Pancreas (tissue), 10 donors: ENCODE measurements at places on chromosomes 5 and 9. TPM values are rescaled to one million over a fixed set of nuclear protein-coding genes. Genes with fewer than 3 reads are reported as not detected.
A peak's percentile ranks its signal among the peaks of the same experiment; 100 is the strongest.

- no peak overlapping the region for H3K27ac ChIP-seq
- no peak overlapping the region for H3K4me3 ChIP-seq
- H3K4me1 ChIP-seq = no peaks in the 10 kb centered on the region
- no peaks in the 10 kb centered on the region for H3K36me3 ChIP-seq
- H3K27me3 ChIP-seq = no peaks in the 10 kb centered on the region
- DNase-seq = no peak
These were observed 32.9 kb upstream of the IFNK start for GRCh38 chr9:27491154-27491553.

GRCh38 chr9:105331160-105331559 is 86.7 kb downstream of the SLC44A1 start:
- H3K36me3 ChIP-seq = no peaks in the 10 kb centered on the region
- DNase-seq = no peak
- no peak overlapping the region for H3K4me3 ChIP-seq
- no peaks in the 10 kb centered on the region for H3K4me1 ChIP-seq
- H3K27ac ChIP-seq = no peak overlapping the region
- H3K27me3 ChIP-seq = no peaks in the 10 kb centered on the region

DNA sequence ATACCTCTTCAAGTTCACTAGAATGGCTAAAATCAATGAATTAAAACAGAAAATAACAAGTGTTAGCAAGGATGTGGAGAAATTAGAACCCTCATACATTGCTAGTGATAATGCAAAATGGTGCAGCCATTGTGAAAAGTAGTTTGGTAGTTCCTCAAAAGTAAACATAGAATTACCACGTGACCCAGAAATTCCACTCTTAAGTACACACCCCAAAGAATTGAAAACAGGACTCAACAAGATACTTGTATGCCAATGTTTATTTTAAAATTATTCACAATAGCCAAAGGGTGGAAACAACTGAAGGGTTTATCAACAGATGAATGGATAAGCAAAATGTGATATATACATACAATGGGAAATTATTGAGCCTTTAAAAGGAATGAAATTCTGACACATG is 70.3 kb downstream of the BARX1 start:
- H3K4me3 ChIP-seq = no peak overlapping the region
- no peak for DNase-seq
- no peaks in the 10 kb centered on the region for H3K36me3 ChIP-seq
- no peaks in the 10 kb centered on the region for H3K27me3 ChIP-seq
- no peaks in the 10 kb centered on the region for H3K4me1 ChIP-seq

- H3K27me3 ChIP-seq = no peaks in the 10 kb centered on the region
- DNase-seq = no peak
- H3K4me1 ChIP-seq = peaks cover 20% of the 10 kb centered on the region
- no peak overlapping the region for H3K4me3 ChIP-seq
These were observed 136.2 kb upstream of the TRIM32 start for GRCh38 chr9:116550696-116551436.

- no peak for DNase-seq
- H3K4me1 ChIP-seq = no peaks in the 10 kb centered on the region
- H3K27ac ChIP-seq = no peak overlapping the region
- H3K36me3 ChIP-seq = no peaks in the 10 kb centered on the region
These were observed 198.1 kb downstream of the ENC1 start for GRCh38 chr5:74442466-74442865.

GRCh38 chr9:99220011-99220410 is 1.7 kb downstream of the ALG2 start:
- H3K27me3 ChIP-seq = no peaks in the 10 kb centered on the region
- H3K4me3 ChIP-seq = peak overlapping the region; percentile 89
- DNase-seq = no peak
- H3K4me1 ChIP-seq = peaks cover 34% of the 10 kb centered on the region
- no peak overlapping the region for H3K27ac ChIP-seq

DNA sequence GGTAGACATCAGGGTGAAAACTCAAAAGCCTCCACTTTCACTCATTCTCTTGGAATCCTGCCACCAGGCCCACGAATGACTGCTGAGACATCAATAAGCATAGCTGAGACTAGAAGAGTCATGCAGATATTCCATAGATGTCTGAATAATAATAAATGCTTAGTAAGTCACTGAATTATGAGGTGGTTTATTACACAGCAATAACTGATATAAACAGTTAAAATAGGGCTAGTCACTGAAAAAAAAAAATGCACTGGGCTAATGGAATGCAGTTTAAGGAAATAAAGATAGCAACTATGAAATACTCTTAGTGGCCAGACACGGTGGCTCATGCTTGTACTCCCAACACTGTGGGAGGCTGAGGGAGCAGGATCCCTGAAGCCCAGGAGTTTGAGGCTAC is 262.8 kb upstream of the CDH6 start:
- no peaks in the 10 kb centered on the region for H3K27me3 ChIP-seq
- H3K36me3 ChIP-seq = no peaks in the 10 kb centered on the region
- H3K27ac ChIP-seq = no peak overlapping the region
- no peak for DNase-seq
- H3K4me3 ChIP-seq = no peak overlapping the region
- no peaks in the 10 kb centered on the region for H3K4me1 ChIP-seq

DNA sequence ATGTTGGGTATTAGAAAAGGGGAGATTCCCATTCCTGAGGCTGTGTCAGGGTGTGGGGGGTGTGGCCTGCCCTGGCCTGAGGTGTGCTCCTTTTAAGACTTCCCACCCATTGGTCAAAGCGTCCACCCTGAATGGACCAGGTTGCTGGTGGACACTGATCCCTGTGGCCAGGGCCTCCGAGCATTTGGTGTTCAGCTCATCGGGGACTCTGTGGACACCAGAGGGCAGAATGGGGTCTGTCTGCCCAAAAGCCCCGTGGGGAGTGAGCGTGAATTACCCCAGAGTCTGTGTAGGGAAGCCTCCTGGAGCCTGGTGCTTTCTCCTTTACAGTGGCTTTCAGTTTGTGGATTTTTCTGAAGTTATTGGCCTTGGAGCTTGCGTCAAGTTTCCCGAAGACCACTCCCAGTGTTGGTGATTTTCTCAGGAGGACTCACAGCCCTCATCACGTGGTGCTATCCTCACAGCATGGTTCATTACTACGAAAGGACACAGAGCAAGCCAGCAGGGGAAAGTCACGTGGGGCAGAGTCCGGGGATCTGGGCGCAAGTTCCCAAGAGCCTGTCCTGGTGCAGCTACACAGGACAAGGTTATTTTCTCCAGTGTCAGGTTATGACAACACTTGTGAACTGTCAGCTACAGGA is 55.5 kb downstream of the TENT4A start:
- H3K4me3 ChIP-seq = no peak overlapping the region
- peaks cover 9% of the 10 kb centered on the region for H3K4me1 ChIP-seq
- H3K27me3 ChIP-seq = no peaks in the 10 kb centered on the region
- no peak overlapping the region for H3K27ac ChIP-seq
- H3K36me3 ChIP-seq = no peaks in the 10 kb centered on the region

DNA sequence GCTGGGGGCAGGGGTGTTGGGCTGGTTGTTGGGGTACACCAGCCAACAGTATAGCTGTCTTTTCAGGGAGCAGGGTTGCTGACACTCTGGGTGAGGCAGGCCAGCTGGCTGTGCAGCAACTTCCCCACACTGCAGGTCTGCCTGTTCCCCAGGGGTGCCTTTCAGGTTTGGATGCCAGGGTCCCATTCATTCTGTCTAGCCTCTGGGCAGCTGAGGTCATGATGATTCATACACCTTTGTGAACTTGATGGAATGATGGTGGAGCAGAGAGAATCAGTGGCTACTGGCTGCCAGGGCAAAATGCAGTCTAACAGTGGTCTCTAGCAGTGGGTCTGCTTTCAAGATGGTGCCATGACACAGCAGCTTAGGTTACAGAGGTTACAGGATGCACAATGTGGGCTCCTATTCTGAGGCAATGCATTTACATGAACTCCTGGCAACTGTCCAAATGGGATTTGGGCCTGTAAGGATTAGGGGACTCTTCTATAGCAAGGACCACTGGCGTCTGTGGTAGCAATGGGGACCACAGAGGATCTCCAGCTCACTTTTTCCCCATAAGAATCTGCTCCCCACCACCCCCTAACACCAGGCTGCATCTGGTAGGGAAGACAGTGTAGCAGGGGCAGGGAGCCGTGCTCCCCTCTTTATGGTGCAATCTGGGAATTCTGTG is 103.7 kb downstream of the FEM1C start:
- DNase-seq = no peak
- H3K36me3 ChIP-seq = no peaks in the 10 kb centered on the region
- H3K27me3 ChIP-seq = no peaks in the 10 kb centered on the region
- H3K4me3 ChIP-seq = no peak overlapping the region
- no peaks in the 10 kb centered on the region for H3K4me1 ChIP-seq

DNA sequence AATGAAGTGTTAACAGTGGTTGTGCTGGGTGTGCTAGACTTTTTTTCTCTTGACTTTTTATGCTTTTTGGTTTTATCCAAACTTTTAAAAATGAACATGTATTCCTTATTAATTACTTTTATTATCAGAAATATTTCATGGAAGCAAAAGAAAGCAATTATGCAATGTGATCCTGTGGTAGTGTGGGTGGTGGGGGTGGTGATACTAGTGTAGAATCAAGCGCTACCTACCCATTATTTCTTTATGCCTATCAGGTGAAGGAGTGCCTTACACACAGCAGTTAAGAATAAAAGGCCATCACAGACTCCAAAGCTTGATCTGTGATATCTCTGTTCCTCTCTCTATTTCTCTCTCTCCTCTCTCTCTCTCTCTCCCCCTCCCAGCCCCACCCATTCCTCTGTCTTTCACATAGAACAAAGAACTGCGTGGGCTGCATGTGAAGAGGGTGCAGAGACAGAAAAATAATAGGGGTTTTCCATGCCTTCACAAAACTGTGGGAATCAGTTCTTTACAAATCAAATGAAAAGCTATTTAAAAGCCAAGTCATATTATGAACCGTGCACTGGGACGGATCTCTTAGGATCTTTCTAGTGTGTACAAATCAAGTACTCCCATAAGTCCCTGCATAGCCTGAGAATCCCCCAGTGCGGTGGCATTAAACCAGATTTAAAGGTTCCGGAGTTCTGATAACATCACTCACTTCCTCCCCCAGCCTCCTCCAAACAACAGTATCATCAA is 351.2 kb downstream of the RAB3C start:
- H3K27ac ChIP-seq = no peak overlapping the region
- H3K4me3 ChIP-seq = no peak overlapping the region
- no peaks in the 10 kb centered on the region for H3K27me3 ChIP-seq
- no peaks in the 10 kb centered on the region for H3K4me1 ChIP-seq

DNA sequence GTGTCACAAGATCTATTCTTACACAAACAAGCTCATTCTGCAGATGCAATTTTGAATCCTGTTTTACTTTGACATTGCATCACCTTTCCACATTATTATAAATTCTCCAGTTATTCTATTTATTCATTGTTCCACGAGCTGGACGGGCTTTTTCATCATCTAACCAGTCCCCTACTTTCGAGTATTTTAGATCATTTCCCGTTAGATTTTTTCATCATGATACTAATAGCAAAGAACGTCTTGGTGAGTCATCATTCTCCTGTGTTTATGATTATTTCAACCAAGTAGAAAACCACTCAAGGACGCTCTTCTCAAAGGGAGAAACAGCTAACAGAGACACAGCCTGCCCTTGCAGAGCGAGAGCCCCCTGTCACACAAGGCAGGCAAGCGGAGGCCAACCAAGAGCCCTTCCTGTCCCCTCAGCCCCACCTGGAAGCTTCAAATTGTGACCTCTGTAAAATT is 15.1 kb downstream of the BBLN start:
- no peak for DNase-seq
- peaks cover 19% of the 10 kb centered on the region for H3K36me3 ChIP-seq
- no peaks in the 10 kb centered on the region for H3K4me1 ChIP-seq
- no peak overlapping the region for H3K27ac ChIP-seq
- H3K4me3 ChIP-seq = no peak overlapping the region

DNA sequence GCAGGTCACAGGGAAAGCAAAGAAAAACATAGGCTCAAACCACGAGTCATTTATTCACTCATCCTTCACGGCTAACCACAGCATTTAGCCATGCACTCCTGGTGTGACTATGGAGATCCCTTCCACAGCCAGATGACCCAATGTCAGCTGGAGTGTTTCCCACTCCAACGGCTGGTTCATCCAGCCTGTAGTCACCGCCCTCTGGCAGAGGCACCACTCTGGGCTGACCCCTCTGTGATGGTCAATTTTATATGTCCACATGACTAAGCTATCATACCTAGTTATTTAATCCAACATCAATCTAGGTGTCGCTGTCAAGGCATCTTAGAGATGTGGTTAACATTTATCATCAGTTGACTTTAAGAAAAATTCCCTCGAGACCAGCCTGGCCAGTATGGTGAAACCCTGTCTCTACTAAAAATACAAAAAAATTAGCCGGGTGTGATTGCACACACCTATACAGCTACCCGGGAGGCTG is 9.5 kb upstream of the PHF19 start:
- H3K4me1 ChIP-seq = no peaks in the 10 kb centered on the region
- H3K36me3 ChIP-seq = no peaks in the 10 kb centered on the region
- no peaks in the 10 kb centered on the region for H3K27me3 ChIP-seq
- H3K27ac ChIP-seq = no peak overlapping the region
- H3K4me3 ChIP-seq = no peak overlapping the region

DNA sequence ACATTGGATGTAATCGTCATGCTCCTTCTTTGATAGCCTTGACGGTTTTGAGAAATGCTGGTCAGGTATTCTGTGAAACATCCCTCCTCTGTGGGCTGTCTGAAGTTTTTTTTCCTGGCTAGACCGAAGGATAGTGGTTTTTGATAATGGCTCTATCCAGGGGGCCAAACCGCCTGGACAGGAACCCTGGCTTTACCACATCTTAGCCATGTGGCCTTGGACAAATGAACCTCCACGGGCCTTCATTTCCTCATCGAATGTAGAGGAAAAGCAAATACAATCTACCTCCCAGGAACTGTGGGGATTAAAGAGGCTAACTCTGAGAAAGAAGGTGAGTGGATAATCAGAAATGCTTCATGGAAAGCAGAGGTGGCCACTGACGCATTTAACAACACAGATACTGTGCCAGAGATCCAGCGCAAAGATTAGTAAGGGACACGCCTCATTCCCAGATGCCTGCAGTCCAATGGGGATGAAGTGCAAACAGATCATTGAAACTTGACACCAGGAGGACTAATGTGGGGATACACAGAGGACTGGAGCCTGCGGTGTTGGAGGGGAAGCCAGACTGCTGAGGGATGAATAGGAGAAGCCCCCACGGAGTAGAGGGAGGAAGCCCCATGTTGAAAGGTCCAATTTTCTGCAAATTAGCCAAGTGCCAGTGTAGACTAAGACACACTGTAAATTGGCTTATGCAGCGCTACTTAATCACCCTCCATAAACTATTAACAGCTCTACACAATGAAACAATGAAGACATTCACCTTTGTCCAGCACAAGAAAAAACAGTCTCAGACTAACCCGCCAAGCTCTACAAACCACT is 41.6 kb downstream of the MYO10 start:
- DNase-seq = no peak
- peaks cover 56% of the 10 kb centered on the region for H3K4me1 ChIP-seq
- H3K27ac ChIP-seq = peak overlapping the region; percentile 75
- H3K36me3 ChIP-seq = no peaks in the 10 kb centered on the region
- no peak overlapping the region for H3K4me3 ChIP-seq

GRCh38 chr9:129770741-129771140 is 17.9 kb upstream of the PTGES start:
- peak overlapping the region; percentile 38 for H3K27ac ChIP-seq
- DNase-seq = no peak
- no peaks in the 10 kb centered on the region for H3K36me3 ChIP-seq
- no peaks in the 10 kb centered on the region for H3K27me3 ChIP-seq
- H3K4me1 ChIP-seq = peaks cover 10% of the 10 kb centered on the region

The F2RL1 gene
- 6.7 TPM for polyA plus RNA-seq

The SUB1 gene
- 50.7 TPM for polyA plus RNA-seq

The CD74 gene
- 138 TPM for polyA plus RNA-seq

The RAB3C gene
- 5.4 TPM for polyA plus RNA-seq
